Stimulated activated CD8-positive, alpha-beta memory T cell treated with anti-CD3 and anti-CD28 coated beads, Interleukin-4, amount 100 ng/mL, for 1 hour (primary cell): ENCODE measurements at places on chromosomes 1 and 21.

DNA sequence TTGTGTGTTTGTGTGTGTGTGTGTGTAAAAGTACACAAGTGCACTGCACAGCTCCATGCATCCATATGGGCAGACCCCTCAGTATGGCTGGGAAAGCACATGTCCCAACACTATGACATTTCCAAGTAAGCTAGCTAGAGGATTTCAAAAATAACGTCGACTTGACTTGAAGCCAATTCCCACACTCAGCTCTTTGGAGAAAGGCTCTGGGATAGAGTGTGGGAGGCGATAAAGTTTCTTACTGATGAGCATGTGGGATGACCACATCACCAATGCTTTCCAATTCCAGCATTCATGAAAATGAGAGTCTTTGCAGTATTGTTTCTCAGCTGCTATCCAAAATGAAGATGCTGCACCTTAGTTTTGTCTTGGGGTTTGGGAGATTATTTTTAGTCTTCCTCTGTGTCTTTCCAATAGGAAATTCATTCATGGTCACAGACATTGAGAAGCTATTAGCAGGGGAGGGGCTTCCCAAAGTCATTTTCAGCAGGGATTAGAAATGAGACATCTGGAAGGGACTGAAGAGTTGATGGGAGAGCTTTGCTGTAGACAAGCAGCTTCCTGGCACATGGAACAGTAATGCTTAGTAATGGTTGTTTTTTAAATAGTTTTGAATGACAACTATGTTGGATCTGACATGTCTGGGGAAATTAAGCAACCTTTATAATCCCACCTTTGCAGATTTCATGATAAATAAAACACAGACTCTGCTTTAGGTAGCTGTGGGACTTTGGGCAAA lies 143.5 kb downstream of the ASTN1 start:
- DNase-seq, result no peak

- DNase-seq, result no peak
These were observed 26.7 kb upstream of the GLIS1 start for GRCh38 chr1:53765657-53766056.

GRCh38 chr1:160747717-160748116 lies 8.7 kb downstream of the SLAMF7 start:
- DNase-seq, result no peak

GRCh38 chr1:203172184-203173010 lies 3.2 kb downstream of the MYBPH start:
- no peak for DNase-seq

GRCh38 chr1:193437785-193438184 lies 251.4 kb upstream of the B3GALT2 start:
- no peak for DNase-seq

GRCh38 chr1:91540910-91541309 lies 40.3 kb downstream of the CDC7 start:
- no peak for DNase-seq

- DNase-seq, result no peak
These were observed 102.0 kb downstream of the DENND1B start for GRCh38 chr1:197673292-197673691.
